ENCODE measurements at places on chromosomes 16 and 17.
A peak's percentile ranks its signal among the peaks of the same experiment; 100 is the strongest.

DNA sequence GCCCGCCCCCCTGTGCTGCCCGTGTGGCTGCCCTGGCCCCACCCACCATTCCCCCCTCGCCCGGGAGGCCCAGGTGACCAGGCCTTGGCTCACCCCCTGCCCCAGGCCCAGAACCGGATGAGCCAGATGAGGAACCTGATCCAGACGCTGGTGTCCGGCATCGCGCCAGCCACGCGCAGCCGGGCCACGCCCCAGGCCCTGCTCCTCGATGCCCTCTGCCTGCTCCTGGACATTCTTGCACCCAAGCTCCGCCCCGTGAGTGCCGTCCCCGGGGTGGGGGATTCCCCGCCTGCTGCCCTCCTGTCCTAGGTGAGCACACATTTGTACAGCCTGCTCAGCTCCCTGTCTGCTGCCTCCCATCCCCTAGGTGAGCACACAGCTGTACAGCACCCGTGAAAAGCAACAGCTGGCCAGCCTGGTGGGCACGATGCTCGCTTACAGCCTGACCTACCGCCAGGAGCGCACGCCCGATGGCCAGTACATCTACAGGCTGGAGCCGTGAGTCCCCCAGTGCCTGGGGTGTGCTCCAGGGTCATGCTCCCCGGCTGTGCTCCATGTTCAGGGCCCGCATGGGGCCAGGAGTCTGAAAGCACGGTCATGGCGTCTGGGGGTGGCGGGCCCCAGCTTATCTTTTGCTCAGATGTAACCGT is 4.8 kb downstream of the GNG13 start:
- DNase-seq: no peak

- DNase-seq: no peak
These were observed 11.2 kb upstream of the MTSS2 start for GRCh38 chr16:70696952-70697593.

DNA sequence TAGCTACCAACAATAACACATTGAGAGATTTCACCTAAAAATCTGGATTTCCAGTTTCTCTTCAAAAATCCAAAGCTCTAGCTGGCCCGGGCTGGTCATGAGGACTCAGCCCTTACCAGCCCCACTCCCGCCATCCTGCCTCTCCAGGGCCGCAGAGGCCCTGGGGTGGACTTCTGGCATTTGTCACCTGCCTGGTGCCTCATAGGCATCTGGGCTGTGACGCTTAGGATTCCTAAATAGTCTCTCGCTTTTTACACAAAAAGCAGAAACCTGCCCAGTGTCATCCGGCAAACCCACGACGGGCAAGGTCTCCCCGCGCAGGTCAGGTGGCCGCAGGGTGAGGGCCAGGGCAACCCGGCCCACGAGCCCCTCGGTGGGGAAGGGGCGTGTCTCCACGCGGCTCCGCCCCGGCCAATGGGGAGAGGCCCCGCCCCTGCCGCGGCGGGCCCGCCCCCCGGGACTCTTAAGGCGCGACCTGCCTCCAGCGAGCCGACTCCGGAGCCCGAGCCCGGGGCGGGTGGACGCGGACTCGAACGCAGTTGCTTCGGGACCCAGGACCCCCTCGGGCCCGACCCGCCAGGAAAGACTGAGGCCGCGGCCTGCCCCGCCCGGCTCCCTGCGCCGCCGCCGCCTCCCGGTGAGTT is at the start of gene VASN:
Gene VASN (plus strand): TSS at position 492 of the 644 bp plus-strand sequence. CDS start 9,030 bp downstream, outside the sequence.
- DNase-seq: peak; percentile 69

GRCh38 chr17:67374329-67375053 is 2.6 kb upstream of the PITPNC1 start:
- DNase-seq: peak; percentile 83

DNA sequence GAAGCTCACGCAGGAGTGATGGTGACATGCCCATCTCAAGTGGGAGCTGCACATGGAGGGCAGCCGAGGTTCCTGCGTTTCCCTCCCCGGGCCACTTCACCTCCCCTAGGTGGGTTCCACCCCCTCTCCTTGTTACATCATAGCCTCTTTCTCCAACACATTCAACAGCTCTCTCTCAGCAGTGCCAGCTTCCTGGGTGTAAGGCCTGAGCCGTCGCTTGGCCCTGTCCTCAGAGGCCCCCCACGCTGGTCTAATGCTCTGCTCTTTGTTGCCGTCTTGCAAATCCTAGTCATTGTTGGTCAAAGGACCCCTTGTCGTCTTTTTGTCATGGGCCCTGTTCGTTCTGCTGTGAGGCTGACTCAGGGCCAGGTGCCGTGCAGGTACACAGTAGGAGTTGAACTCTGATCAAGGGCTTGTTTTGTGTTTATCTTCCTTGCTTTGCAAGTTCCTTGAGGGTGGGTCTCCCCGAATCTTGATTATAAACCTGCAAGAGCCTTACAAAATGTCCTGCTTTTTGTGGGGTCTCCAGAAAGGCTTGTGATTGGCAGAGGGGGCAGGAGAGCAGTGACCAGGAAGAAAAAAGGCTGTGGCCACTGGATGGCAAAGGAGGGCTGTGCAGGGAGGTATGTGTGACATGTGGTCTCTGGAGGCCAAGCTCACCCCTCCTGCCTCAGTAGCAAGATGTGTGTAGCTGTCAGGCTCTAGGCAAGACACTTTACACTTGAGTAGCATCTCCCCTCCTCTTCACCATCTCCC is 136.6 kb downstream of the CCDC182 start:
- no peak for DNase-seq

DNA sequence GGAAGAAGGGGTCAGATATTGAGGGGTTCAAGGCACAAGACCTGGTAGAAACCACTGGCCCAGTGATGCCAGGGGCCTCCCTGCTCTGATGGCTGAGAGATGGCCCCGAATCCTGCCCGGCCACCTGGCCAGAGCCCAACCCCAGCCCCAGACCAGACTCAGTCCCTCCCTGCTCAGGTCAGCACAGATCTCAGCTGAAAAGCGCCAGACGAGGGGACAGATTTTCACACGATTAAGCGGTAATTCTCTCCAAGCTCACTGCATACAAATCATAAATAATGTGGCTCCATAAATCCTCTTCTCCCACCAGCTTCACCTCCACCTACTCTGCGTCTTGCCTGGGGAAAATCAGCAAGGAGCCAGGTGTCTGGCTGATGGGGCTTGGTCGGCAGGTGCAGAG is 57.1 kb downstream of the ENGASE start:
- no peak for DNase-seq

GRCh38 chr16:85221771-85222154 is 109.5 kb upstream of the CIBAR2 start:
- DNase-seq: no peak

- peak; percentile 83 for DNase-seq
These were observed 23.6 kb upstream of the KRT17 start for GRCh38 chr17:41647940-41648410.

DNA sequence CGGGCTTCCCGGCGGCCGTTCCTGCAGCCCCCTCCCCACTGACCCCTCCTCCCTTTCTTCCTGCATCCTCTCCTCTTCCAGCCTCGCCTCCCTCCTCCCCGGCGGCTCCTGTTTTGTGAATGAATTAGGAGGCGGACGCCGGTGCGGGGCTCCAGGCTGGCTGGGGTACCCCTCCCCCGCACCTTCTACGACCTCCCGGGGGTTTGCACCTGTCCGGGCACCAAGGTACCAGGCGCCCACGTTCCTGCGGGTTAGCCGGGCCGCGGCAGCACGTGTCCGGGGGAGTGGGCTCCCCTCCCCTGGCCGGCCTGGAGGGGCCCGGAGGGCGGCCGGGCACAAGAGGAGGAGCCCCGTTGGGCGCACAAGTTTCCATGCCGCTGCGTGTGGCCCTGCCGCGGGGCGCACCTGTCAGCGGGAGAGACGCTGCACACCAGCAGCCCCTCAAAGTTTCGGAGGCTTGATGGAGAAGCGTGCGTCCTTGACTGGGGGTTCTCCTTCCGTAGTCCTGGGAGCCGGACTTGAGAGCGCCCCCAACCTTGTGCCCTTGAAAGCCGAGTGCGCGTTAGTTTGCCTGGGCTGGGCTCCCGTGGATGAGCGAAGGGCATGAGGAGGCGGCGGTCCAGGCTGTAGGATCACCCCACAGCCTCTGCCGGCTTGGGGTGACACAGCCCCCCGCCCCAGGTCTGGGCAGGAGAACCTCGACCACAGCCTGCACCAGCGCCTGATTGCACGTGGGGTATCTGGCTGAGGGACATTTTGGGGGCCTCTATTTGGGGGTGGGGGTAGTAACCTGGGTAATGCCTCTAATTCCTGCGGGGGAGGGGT is 1.2 kb downstream of the HAS3 start:
- no peak for DNase-seq

DNA sequence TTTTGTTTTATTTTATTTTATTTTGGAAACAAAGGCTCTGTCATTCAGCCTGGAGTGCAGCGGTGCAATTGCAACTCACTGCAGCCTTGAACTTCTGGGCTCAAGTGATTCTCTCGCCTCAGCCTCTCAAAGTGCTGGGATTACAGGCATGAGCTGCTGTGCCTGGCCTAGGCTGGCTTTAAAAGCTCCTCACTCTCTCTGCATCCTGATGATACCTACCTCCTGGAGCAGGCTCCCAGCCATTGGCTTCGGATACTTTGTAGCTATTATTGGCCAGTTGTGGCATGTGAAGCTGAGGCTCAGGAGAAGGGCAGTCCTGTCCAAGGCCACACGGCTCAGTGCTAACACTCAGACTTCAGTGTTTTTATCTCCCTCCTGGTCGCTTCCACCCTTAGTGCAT is 158.0 kb downstream of the SEC14L1 start:
- no peak for DNase-seq

- no peak for DNase-seq
These were observed 1.0 kb downstream of the PMM2 start for GRCh38 chr16:8798535-8799157.

DNA sequence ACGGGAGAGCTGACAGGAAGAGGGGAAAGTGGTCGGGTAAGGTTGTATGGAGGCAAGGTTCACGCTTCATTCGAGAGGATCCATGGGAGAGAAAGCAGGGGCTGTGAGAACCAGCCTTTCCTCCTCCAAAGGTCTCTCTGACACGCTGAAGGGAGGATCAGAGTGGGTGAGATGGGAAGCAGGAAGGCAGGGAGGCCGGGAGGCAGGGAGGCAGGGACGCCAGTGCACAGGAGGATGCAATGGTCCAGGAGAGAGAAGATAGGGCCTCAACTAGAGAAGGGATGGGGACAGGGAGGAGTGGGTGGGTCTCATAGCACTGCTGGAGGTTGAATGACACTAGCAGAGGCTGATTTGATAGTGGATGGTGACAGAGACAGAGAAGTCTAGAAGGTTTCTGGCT is 54.1 kb downstream of the PIMREG start:
- DNase-seq: no peak

GRCh38 chr17:81233316-81233715 is 5.5 kb downstream of the TEPSIN start:
- no peak for DNase-seq

DNA sequence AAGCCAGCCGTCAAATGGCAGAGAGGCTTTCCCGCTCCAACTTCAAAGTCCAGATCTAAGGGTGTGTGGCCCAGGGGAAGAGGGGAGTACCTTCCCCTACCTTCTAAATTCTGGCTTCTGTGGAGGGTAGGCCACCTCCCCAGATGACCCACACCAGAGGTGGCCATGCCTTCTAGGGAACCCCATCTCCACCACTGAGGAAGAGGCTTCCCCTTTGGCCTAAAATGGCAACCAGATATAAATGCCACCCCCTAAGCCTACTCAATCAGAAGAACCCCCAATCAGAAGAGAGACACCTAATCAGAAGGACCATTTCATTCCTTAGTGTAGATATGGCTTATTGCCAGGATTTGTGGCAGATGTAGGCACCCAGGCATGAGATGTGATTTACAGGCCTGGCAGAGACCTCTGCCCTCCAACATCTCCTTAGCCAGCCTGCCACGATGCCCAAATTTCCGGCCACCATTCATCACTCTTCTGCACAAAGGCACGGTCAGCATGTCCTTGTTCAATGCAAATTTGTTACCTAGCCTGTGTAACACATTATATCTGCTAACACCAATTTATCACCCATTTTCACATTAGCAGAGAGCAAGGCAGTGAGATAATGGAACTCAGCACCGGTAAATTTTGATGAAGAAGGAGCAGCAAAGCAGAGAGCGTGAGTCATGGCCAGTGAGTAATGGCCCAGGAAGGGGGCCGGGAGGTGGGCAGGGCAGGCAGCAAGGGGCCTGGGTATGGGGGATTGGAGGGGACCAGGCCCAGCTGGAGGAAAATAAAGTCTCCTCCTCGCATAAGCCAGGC is 1.2 kb upstream of the MGAT5B start:
- peak; percentile 31 for DNase-seq

GRCh38 chr16:24858219-24859041 is 12.7 kb downstream of the SLC5A11 start:
- DNase-seq: no peak

GRCh38 chr16:67137605-67138004 is 13.2 kb downstream of the B3GNT9 start:
- no peak for DNase-seq

GRCh38 chr17:32593003-32593402 is 106.2 kb downstream of the CDK5R1 start:
- DNase-seq: no peak

DNA sequence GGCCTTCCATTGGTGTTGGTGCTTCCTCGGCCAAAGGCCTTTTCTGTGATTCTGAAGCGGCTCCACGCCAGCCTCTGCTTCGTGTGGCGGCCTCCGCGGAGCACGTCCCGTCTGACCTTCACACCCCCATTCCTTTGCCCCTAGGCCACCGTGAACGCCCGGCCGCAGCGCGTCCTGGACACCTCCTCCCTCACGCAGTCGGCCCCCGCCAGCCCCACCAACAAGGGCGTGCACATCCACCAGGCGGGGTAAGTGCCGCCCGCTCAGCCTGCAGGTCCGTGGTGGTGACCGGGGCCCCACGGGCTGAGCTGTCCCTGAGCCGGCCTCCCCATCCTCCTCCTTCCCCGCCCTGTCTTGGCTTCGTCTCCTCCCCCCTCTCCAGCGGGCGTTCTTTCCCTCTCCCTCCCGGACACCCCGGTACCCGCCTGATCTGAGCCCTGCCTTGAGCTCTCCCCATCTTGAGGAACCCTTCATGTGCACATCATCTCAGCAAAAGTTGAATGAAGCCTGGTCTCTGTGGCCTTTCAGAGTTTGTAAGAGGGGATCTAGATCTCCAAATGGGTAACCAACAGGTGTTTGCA is 69.0 kb upstream of the CHMP6 start:
- no peak for DNase-seq

- DNase-seq: no peak
These were observed 23.1 kb downstream of the HSBP1 start for GRCh38 chr16:83830769-83831455.

GRCh38 chr16:59326955-59327354 is 592.8 kb upstream of the GOT2 start:
- DNase-seq: no peak

GRCh38 chr16:4868026-4868425 is 20.7 kb downstream of the UBN1 start:
- no peak for DNase-seq

DNA sequence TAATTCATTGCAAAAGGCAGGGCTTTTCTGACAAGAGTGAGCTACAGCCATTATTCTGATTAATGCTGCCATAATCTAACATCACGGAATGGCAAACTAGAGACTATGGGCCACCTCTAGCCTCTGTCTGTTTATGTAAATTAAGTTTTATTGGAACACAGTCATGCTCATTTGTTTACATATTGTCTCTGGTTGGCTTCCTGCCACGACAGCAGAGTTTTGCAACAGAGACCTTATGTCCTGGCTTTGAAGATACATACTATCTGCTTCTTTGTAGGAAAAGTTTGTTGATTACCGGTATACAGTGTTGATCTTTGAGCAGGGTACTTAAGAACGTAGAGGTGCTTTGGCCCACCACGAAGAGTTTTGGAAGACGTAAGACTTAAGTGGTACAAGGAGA is 715.9 kb upstream of the RBFOX1 start:
- no peak for DNase-seq

- no peak for DNase-seq
These were observed 6.5 kb downstream of the GLIS2 start for GRCh38 chr16:4322121-4323052.

Measured in NCI-H345 (cell line).